Osteocyte (in vitro differentiated cells): ENCODE measurements at places on chromosomes 3 and 15. TPM values are rescaled to one million over a fixed set of nuclear protein-coding genes. Genes with fewer than 3 reads are reported as not detected.

Gene IL20RB
- total RNA-seq = 0.55 TPM in 1 of 2 replicates, not detected in the other

Gene PTH1R
- total RNA-seq = 12.9 and 15.4 TPM in 2 replicates

Gene MRPS25
- total RNA-seq = 47.2 and 50.0 TPM in 2 replicates

Gene PRR20G
- total RNA-seq = not detected in 2 replicates

DNA sequence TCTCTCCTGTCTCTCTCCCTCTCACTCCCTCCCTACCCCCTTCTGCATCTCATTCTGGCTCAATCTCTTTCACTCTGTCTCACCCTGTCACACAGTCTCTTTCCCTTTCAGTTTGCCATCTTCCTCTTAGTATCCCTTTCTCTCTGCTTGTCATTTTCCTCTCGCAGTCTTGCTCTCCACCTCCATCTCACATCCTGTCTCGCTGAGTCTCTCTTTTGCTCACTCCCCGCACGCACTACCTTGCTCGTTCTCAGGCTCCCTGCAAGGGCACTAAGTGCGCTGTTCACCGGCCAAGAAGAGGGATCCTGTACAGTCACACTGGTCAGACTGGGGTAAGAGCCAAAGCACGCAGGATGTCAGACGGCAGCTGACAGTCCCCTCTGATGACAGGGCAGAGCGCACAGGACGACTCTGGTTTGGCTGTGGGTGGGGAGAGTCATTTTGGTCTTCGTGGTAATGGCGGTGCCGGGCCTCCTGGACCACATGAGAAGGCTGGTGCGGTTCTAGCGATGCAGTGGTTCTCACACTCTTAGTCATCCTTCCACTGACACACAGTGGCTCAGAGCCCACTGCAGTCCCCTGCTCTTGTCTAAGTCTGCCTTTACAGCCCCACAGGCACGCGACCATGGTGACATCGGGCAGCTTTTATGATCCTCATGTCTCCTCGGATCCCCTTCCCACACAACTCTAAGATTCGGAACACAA is 356.8 kb downstream of the FOXP1 start:
- no peak overlapping the region for H3K27ac ChIP-seq
- DNase-seq = no peak
- H3K4me1 ChIP-seq = peaks cover 29% of the 10 kb centered on the region
- no peaks in the 10 kb centered on the region for H3K27me3 ChIP-seq

DNA sequence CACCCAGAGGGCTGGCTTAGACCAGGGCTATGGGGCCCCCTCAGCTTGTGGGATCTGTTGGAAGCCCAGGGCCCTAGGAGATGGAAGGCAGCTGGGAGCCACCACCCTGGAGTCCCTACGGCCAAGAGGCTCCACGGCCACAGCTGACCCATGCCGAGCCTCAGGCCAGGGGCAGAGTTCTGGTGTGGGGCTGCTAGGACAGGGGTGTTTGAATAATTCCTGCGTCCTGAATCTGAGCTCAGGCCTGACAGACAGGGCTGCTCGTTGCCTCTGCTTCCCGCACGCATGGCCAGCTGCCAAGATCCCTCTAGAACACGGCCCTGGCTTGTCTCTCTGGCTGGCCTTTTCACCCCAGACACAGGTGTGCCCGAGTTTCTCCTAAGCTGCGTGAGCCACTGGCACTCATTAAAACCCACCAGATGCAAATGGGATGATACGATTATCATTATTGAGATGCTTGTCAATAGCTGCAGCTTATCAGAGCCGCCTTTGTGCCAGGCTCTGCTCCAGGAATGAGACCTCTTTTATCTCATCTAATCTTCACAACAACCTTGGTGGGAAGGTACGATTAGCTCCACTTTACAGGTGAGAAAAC is 70.2 kb downstream of the EFCAB12 start:
- H3K27ac ChIP-seq = no peak overlapping the region
- DNase-seq = no peak
- peaks cover 3% of the 10 kb centered on the region for H3K4me1 ChIP-seq
- no peaks in the 10 kb centered on the region for H3K27me3 ChIP-seq
- H3K36me3 ChIP-seq = no peaks in the 10 kb centered on the region

DNA sequence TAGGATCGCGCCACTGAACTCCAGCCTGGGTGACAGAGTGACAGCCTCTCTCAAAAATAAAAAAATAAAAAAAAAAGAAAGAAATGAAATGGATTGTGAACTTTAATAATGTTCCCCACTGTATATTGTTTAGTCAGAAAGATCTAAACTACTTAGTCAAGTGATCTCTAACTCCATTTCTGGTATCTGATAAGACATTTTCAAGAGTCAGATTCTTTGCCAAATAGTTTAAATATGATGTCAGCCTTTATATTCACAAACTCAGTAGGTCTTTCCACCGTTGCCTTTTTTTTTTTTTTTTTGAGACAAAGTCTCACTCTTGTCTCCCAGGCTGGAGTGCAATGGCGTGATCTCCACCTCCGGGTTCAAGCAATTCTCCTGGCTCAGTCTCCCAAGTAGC is 29.0 kb upstream of the OSBPL11 start:
- H3K4me1 ChIP-seq = no peaks in the 10 kb centered on the region
- H3K27ac ChIP-seq = no peak overlapping the region
- H3K4me3 ChIP-seq = no peak overlapping the region

DNA sequence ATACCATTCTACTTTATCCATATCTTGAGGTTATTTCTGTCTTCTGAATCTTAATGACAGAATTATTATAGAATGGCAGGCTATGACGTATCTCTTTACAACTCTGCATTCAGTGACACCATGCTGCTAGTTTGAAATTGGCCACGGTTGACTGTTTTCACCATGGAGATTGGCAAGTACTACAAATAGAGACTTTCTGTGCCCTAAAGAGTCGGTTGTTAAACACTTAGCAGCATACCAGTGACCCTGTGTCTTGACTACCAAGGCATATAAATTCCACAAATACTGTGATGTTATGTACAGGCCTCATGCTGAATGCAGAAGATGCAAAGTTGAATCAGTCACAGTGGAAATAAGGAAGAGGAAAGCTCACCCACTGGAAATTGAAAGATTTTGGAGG is 67.0 kb upstream of the CADPS start:
- H3K4me3 ChIP-seq = no peak overlapping the region
- H3K27me3 ChIP-seq = peaks cover under 1% of the 10 kb centered on the region
- H3K27ac ChIP-seq = no peak overlapping the region
- H3K4me1 ChIP-seq = no peaks in the 10 kb centered on the region
- no peak for DNase-seq

GRCh38 chr3:152364237-152364636 is 95.5 kb downstream of the MBNL1 start:
- no peaks in the 10 kb centered on the region for H3K27me3 ChIP-seq
- H3K4me1 ChIP-seq = peaks cover 48% of the 10 kb centered on the region
- DNase-seq = no peak
- H3K36me3 ChIP-seq = peaks cover 13% of the 10 kb centered on the region

- peaks cover 11% of the 10 kb centered on the region for H3K36me3 ChIP-seq
- no peak overlapping the region for H3K4me3 ChIP-seq
- DNase-seq = no peak
- peaks cover 82% of the 10 kb centered on the region for H3K4me1 ChIP-seq
- H3K27ac ChIP-seq = peak overlapping the region; percentile 2
Measured at GRCh38 chr15:41930221-41930866, 36.5 kb upstream of the SPTBN5 start.

DNA sequence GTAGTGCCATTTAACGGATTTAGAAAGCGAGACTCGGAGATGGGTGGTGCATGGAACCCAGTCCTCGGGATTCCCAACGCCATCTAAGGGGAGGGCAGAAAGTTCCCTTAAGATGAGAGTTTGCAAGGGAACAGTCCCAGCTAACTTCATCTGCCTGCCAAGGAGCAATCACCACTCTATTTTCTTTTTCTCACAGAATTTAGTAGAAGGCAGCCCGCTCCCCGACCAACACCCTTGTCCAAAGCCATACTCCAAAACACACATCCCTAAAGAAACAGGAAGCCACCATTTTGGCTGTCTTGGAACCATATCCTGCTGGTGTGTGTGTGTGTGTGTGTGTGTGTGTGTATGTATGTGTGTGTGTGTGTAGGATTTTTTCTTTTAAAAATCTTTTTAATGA is 7.1 kb upstream of the FGD5 start:
- H3K36me3 ChIP-seq = no peaks in the 10 kb centered on the region
- no peak for DNase-seq
- H3K4me3 ChIP-seq = no peak overlapping the region
- H3K27ac ChIP-seq = no peak overlapping the region
- peaks cover 3% of the 10 kb centered on the region for H3K4me1 ChIP-seq
- peaks cover 68% of the 10 kb centered on the region for H3K27me3 ChIP-seq

GRCh38 chr3:10858091-10858490 is 42.1 kb downstream of the SLC6A11 start:
- DNase-seq = no peak
- H3K27ac ChIP-seq = no peak overlapping the region
- peaks cover 15% of the 10 kb centered on the region for H3K27me3 ChIP-seq
- H3K4me1 ChIP-seq = no peaks in the 10 kb centered on the region
- no peak overlapping the region for H3K4me3 ChIP-seq

GRCh38 chr15:25844981-25845680 is 18.0 kb downstream of the ATP10A start:
- no peak overlapping the region for H3K27ac ChIP-seq
- H3K4me1 ChIP-seq = peaks cover 69% of the 10 kb centered on the region
- no peaks in the 10 kb centered on the region for H3K27me3 ChIP-seq
- DNase-seq = no peak
- no peak overlapping the region for H3K4me3 ChIP-seq
- peaks cover 9% of the 10 kb centered on the region for H3K36me3 ChIP-seq

DNA sequence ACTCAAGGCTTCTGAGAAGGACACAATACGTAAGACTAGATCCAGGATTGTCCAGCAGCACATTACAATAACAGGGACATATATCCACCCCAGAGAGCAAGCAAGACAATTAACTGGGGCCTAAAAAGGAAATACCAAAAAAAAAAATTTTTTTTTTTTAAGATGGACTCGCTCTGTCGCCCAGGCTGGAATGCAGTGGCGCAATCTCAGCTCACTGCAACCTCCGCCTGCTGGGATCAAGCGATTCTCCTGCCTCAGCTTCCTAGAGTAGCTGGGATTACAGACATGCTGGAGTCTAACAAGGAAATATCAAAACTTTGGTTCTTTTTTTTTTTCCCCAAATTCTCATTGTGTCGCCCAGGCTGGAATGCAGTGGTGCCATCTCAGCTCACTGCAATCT is 28.8 kb upstream of the IMPDH2 start:
- no peaks in the 10 kb centered on the region for H3K27me3 ChIP-seq
- H3K36me3 ChIP-seq = peaks cover 32% of the 10 kb centered on the region
- H3K27ac ChIP-seq = no peak overlapping the region
- no peak for DNase-seq

- H3K4me3 ChIP-seq = no peak overlapping the region
- H3K36me3 ChIP-seq = no peaks in the 10 kb centered on the region
- DNase-seq = no peak
- peaks cover 4% of the 10 kb centered on the region for H3K4me1 ChIP-seq
- H3K27ac ChIP-seq = no peak overlapping the region
- no peaks in the 10 kb centered on the region for H3K27me3 ChIP-seq
Measured at GRCh38 chr3:52318186-52318816, 2.2 kb downstream of the DNAH1 start.
